Fibroblast of skin of left quadriceps (primary cell): ENCODE measurements at places on chromosomes 16 and 17.

GRCh38 chr16:77876776-77877175, 88.4 kb downstream of the VAT1L start:
- DNase-seq: no peak

DNA sequence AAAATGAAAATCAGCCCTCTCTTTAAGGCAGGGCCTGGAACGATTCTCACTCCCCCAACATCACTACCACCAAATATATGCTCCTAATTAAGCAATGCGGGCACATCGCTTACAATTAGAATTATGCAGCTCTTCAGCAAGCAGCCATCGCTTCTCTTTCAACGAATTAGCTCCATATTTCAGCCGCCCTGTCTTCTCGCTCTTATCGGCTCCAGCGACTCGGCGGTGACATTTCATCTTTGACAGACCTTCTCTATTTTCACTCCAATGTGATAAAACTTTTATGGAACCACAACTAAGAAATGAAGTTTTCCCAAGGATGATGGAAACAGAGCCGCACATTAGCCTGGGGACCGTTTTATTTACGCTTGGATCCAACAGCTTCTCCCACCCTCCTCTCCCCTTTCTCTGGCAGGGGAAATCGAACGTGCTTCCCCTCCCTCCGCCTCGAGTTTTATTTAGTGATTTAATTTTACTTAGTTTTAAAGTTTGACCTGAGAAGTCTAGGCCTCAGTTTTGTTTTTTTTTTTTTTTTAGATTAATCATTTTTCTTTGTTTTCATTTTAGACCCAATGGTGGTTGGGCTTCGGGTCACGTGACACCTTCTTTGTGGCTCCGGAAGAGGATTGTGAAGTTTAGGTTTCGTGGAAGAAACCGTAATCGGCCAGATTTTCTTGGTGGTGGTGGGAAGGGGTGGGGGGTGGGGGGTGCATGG, 3.1 kb upstream of the HOXB2 start:
- no peak for DNase-seq

DNA sequence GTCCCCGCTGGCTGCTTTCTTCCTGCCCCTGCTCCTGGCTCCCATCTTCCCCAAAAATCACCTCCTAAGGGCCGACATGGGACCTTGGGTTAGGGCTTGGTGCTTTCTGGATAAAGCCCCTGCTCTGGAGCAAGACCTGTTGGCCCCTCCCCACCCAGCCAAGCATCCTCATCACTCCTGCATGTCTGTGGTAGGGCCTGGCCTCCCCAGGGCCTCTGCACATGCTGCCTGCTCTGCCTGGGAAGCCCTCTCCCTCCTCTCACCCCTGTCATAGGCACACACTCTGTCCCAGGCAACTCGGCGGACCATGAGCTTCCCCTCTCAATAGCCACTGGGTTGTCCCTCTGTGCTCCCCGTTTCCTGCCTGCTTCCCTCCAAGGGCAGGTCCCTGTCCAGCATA, 35.2 kb downstream of the CFAP20 start:
- DNase-seq: no peak

DNA sequence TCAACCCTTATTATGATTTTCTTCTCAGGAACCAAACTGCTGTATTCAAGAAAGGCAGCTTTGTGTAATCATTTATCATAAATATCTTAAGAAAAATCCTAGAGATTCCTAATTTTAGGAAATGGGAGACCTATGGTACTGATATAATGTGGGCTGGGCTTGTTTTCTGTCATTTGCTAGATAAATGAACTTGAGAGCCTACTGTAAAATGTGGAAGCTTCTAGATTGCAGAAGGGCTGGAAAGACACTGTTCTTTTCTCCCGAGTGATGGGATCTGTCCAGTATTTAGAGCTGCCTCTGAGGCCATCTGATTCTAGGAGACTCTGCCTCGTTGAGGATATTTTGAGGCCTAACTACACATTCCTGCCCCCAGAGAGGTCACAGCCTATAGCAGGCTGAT, 19.9 kb upstream of the STH start:
- DNase-seq: no peak

DNA sequence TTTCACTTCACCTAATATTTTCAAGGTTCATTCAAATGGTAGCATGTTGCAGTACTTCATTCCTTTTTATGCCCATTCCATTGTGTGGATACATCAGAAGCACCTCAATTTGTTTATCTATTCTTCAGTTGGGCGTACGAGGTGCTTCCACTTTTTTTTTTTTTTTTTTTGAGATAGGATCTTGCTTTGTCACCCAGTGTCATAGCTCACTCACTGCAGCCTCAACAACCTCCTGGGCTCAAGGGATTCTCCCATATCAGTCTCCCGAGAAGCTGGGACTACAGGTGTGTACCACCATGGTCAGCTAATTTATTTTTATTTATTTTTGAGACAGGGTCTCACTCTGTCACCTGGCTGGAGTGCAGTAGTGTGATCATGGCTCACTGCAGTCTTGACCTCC, 22.5 kb upstream of the SPNS3 start:
- DNase-seq: no peak

- no peak for DNase-seq
Observed at GRCh38 chr16:31535737-31536136, 8.0 kb downstream of the AHSP start.

GRCh38 chr17:64491994-64492393, 4.9 kb downstream of the POLG2 start:
- DNase-seq: no peak

GRCh38 chr17:67675481-67675880, 42.3 kb upstream of the NOL11 start:
- DNase-seq: no peak

DNA sequence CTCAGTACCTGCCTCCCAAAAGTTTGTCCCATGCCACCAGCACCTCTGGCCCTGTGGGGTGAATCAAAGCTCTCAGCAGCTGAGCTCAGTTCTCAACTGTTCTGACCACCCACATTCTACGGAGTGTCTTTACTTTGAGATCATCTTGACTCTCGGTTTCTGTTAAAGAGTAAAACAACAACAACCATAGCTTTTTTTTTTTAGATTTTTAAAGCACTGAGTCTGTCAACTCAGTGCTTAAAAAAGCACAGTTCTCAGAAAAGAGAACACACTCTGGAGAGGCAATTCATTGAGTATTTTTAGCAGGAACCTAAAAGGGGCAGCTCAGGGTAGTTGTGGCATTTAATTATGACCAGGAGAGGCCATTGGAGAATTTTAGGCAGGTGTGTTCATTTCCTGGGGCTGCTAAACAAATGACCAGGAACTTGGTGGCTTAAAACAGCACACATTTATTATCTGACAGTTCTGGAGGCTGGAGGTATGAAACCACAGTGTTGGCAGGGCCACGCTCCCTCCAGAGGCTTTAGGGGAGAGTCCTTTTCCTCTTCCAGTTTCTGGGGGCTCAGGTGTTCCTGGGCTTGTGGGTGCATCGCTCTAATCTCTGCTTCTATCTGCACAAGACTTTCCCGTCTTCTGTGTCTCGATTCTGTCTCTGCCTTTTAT, 6.7 kb upstream of the WFIKKN2 start:
- DNase-seq: no peak

- peak; percentile 6 for DNase-seq
Observed at GRCh38 chr16:19375561-19376158, 42.0 kb upstream of the TMC5 start.

GRCh38 chr16:57544124-57544653, 1.7 kb downstream of the ADGRG5 start:
- DNase-seq: no peak

- DNase-seq: no peak
Observed at GRCh38 chr17:27990100-27990499, 52.4 kb upstream of the NLK start.

- no peak for DNase-seq
Observed at GRCh38 chr16:15593235-15593634, 49.7 kb downstream of the MARF1 start.

DNA sequence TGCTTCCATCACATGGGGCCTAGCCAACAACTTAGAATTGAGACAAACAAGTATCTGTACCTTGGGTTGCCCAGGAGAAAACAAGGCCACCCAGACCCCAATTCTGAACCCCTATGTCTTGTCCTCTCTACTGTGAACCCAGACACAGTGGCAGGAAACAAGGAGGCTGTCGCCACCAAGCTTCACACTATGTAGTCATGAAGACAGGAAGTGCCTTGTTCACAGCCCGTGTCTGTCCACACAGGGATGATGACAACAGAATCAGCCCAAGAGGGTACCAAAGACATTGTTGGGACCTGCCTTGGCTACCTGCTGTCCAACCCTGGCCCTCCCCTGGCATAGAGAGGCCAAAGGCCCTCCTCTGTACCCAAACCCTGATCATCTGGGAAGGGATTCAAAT, 84.8 kb downstream of the CDYL2 start:
- no peak for DNase-seq

- no peak for DNase-seq
Observed at GRCh38 chr17:52159246-52160135, 977 bp upstream of the CA10 start.

DNA sequence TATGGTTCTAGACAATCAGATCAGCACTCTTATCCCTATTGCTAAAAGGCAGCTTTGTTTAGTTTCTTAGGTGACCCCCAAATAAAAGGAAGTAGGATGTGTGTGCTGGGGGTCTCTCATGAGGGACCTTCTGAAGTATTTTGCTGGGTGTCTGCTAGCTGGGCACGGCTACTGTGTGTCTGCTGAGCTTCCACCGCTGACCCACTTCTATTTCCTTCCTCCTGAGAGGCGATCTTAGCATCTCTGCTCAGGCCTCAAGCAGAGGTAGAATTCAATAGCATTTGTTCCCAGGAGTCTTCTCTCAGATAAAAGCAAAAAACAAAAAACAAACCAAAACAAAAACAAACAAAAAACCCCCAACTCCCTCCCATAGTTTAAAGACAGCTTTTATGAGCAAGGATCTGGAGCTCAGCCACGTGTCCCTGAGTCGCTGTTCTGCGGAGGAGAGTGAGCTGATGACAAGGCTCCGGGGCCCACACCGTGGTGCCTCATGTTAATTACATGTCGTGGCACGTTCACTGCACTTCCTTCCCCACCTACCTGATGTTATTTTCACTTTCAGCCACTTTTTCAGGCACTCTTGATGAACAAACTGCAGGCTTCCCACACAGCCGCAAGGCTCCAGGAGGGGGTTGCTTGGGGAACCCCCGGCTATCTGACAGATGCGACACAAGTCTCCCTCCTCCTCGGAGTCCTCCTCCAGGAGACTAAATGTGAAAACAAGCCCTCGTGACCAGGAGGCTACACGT, 83.5 kb downstream of the MARCHF10 start:
- DNase-seq: no peak

- no peak for DNase-seq
Observed at GRCh38 chr16:88635671-88636319, 2.6 kb upstream of the IL17C start.

DNA sequence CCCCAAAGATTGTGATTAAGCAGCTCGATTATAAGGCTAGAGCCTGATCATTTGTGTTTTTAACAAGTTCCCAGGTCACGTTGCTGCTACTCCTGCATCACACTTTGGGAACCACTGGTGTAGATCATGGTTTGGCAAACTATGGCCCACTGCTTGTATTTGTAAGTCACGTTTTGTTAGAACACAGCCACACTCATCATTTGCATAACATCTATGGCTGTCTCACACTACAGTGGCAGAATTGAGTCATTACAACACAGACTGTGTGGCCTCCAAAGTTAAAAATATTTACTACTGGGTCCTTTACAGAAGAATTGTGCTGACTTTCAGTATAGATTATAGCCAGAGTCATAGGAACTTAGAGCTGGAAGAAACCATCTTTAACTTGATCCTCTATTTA, 515.3 kb upstream of the PSMD7 start:
- DNase-seq: no peak
